Naive thymus-derived CD8-positive, alpha-beta T cell (primary cell): ENCODE measurements at places on chromosomes 5 and 9. TPM values are rescaled to one million over a fixed set of nuclear protein-coding genes. Genes with fewer than 3 reads are reported as not detected.

Gene AJM1
- 1.3 TPM for total RNA-seq

Gene PIP5KL1
- total RNA-seq = 1.8 TPM

Gene PGM5
- total RNA-seq = not detected

Gene SNCB
- not detected for total RNA-seq

Gene IFNA2
- total RNA-seq = not detected

- peaks cover 11% of the 10 kb centered on the region for H3K4me1 ChIP-seq
- H3K4me3 ChIP-seq = no peak overlapping the region
- no peaks in the 10 kb centered on the region for H3K36me3 ChIP-seq
- no peak for DNase-seq
Measured at GRCh38 chr5:151682751-151683331, 3.9 kb downstream of the SPARC start.

DNA sequence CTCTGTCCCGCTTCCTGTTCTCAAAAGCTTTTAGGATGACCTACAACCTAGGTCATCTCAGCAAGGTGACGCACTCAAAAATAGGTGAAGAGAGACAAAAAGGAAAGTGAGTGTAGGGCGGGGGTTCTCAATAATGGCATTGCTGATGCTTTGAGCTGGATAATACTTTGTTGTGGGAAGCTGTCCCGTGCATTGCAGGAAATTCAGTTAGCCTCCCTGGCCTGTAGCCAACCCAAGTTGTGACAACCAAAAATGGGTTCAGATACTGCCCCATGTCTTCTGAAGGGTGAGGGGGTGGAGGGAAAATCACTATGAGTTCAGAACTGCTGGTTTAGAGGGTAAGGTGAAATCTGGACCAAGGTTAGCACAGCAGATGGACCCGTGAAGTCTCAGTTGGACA is 151.4 kb downstream of the MAST4 start:
- H3K36me3 ChIP-seq = peaks cover 5% of the 10 kb centered on the region
- no peak overlapping the region for H3K27ac ChIP-seq
- peaks cover 2% of the 10 kb centered on the region for H3K4me1 ChIP-seq
- no peak for DNase-seq
- H3K27me3 ChIP-seq = peaks cover 41% of the 10 kb centered on the region
- H3K4me3 ChIP-seq = no peak overlapping the region

- H3K36me3 ChIP-seq = no peaks in the 10 kb centered on the region
- no peak overlapping the region for H3K4me3 ChIP-seq
- H3K4me1 ChIP-seq = no peaks in the 10 kb centered on the region
- H3K27ac ChIP-seq = no peak overlapping the region
- DNase-seq = no peak
Measured at GRCh38 chr9:2979957-2980610, 136.2 kb upstream of the PUM3 start.

DNA sequence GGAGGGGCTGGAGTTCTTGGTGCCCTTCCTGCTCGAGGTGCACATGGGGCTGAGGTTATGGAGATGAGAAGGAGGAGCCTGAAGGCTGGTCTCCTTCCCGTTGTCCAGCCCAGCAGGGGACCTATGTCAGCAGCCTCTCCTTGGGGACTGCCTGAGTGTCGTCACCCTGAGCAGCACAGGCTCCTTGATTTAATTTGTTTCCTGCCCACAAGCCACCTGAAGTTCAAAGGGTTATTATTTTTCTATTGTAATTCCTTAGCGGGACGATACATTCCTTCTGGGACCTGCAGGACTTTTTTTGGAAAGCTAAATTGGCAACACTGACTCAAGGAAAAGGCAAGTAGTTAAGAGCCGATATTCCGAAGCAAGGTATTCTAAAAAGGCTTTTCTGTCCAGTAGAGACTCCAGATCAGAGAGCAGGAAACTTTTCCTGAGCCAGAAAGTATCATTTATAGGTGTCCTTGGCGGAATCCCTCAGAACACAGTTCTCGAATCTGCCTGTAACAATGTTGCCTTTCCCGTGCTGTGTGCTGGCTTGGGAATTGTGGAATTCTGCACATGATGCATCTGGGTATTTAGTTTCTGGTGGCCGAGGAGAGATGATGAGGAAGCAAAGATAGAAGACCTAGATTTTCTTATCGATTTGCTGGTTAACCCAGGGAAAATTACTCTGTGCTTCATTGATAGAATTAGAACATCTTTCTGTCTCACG is 55.4 kb downstream of the ARHGAP26 start:
- H3K4me1 ChIP-seq = peaks cover 92% of the 10 kb centered on the region
- peaks cover 6% of the 10 kb centered on the region for H3K36me3 ChIP-seq
- no peak for DNase-seq
- H3K4me3 ChIP-seq = no peak overlapping the region
- no peaks in the 10 kb centered on the region for H3K27me3 ChIP-seq

DNA sequence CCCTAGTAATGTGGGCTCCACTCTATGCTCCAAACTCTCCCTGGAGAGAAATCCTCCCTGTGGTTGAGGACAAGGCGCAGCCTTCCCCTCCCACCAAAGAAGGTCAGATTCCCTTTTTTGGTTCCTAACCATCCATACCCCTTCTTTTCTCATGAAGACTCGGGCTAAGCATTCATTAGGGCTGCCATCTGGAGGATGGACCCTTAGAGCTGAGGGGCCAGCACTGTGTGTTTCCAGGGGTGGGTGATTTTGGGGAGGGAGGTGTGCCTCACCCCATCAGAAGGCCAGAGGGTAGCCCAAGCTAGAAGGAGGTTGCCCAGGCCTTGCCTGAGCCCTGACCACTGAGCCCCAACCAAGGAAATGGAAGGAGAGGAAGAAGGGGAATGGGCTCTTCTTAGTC is 36.8 kb downstream of the TGFBI start:
- DNase-seq = no peak
- H3K27me3 ChIP-seq = peaks cover 8% of the 10 kb centered on the region
- H3K27ac ChIP-seq = no peak overlapping the region
- H3K36me3 ChIP-seq = no peaks in the 10 kb centered on the region
- H3K4me3 ChIP-seq = no peak overlapping the region

DNA sequence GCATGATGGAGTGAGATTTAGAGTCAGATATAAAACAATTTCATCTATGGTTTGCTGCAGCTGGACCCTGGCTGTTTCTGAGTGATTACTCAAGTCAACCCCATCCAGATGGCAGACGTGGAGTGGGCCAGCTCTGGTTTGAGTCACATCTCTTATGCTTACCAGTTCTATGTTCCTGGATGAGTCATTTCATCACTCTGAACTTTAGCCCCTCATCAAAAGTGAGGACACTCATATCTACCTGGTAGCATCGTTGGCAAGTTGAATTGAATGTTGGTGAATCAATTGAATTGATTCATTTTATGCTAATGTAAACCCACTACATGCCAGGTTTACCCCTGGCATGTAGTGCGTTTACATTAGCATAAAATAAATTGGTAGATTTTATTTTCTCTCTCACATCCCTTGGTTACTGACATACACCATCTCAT is 176.4 kb downstream of the FGF18 start:
- H3K4me1 ChIP-seq = peaks cover 2% of the 10 kb centered on the region
- peaks cover 25% of the 10 kb centered on the region for H3K27me3 ChIP-seq
- no peaks in the 10 kb centered on the region for H3K36me3 ChIP-seq
- no peak for DNase-seq

DNA sequence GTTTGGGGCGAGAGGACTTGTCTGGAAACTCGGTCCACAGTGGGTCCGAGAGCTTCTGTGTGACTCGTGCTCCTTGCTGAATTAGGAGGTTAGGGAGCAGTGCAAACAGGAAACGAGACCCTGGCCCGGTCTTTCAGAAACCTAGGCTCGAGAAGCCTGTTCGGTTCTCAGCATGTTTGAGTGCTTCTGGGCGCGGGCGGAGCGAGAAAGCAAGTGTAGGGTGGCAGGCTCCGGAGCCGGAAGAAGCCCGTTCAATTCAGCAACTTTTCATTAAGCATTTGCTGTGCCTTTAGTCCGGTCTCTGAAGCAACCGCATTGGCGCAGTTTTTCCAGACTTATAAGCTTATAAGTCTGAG is 547 bp downstream of the CLTA start:
- H3K27ac ChIP-seq = peak overlapping the region; percentile 95
- DNase-seq = peak; percentile 13
- H3K27me3 ChIP-seq = peaks cover 4% of the 10 kb centered on the region
- H3K36me3 ChIP-seq = no peaks in the 10 kb centered on the region
- peaks cover 49% of the 10 kb centered on the region for H3K4me1 ChIP-seq
- H3K4me3 ChIP-seq = peak overlapping the region; percentile 99
